ENCODE measurements at places on chromosomes 1 and 21.

- DNase-seq, result no peak
These were observed 1.8 kb downstream of the THEM4 start for GRCh38 chr1:151907363-151908139.

- DNase-seq, result no peak
These were observed 1.4 kb upstream of the GSTM4 start for GRCh38 chr1:109654519-109654918.

DNA sequence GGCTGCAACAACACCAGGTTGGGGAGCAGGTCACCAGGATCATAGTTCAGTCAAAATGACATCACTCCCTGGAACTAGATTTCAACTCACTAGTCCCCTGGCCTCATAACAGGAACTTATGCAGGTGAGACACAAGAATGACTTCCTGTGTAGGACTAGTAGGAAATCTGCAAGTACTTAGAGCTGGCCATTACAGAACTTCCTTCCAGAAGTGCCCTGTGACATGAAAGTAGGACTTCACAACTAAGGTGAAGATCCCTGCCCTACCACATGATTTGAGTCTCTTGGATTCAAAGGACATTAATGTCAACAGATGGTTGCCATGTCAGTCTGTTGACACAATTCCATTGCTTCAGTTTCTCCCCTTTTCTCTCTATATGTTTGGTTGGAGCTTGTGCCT is 223.1 kb downstream of the RPS6KC1 start:
- DNase-seq, result no peak

GRCh38 chr1:166365081-166365480 is 198.3 kb upstream of the FAM78B start:
- no peak for DNase-seq

GRCh38 chr1:66239834-66240233 is 294.1 kb upstream of the SGIP1 start:
- DNase-seq, result no peak

DNA sequence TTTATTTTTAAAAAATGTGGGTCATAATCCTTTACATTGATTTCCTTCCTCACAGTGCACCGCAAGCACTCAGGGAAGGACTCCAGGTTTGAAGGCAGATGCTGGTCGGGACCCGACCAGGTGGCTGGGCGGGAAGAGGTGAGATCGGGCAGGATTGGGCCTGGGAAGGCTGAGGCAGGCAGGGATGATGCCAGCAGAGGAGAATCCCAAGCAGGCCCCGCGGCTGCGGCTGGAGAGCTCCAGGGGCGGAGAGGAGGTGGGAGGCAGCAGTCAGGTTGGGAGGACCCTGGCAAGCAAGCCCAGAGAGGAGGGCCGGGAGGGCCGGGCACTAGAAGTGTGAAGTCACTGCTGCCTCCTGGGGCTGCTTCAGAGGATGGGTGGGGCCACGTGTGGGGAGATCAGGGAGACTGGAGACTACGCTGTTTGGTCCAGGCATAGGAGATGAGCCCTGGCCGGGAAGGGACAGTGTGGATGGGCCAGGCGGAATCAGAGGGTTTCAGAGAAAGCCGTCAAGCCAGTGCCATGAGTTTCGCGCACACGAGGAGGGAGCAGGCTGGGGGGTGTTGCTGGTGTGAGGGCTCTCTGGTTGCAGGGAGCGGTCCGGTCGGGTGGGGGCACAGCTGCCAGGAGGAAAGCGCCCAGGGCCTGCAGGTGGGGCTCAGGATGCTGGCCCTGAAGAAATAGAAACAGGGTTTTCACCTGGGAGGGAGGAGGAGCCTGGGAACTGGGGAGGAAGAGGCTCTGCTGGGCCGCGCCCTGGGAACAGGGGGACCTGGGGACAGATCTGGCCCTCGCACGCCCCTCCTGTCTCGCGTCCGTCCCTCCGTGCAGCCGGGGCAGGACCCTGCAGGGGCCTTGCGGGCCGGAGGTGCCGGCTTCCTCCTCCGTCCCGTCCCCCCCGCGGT is 888 bp upstream of the COL18A1 start:
- DNase-seq, result no peak

- DNase-seq, result no peak
These were observed 127.5 kb upstream of the SAMSN1 start for GRCh38 chr21:14673649-14674048.

All from GM19239 (cell line).